ENCODE measurements at places on chromosomes 4 and X.

DNA sequence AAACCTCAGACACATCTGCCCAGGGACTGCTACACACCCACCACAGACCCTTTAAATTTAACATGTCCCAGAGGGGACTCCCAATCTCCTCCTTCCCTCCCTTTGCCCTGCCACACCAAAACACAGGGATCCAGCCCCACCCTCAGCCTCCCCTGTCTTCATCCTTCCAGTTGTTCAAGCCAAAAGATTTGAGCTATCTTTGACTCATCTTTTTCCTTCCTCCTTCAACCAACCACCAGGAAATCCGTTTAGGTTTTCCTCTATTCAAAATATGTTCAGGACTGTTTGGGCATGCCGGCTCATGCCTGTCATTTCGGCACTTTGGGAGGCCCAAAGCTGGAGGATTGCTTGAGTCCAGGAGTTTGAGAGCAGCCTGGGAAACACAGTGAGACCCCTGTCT, 6.9 kb upstream of the STK32B start:
- DNase-seq: no peak

- no peak for DNase-seq
These were observed 387.2 kb downstream of the PCDH7 start for GRCh38 chr4:31107362-31107761.

GRCh38 chrX:55919367-55920221, 202.0 kb downstream of the RRAGB start:
- no peak for DNase-seq

- DNase-seq: no peak
These were observed 297.8 kb downstream of the PPP3CA start for GRCh38 chr4:101049549-101050001.

DNA sequence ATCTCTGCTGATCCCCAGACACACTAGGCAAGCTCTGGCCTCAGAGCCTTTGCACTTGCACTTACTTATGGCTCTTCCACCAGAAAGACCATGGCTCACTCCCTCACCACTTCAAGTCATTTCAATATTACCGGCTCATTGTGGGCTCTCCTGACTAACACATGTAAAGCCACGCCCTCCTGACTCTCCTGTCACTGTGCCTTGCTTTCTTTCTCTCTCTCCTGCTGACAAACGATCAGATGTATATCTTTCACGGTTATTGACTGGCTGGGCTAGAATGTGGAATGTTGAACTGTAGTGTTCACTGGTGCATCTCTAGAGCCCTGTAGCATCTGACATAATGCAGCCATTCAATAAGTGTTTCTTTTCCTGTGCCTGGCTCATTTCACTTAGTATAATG, 425.1 kb downstream of the RAB28 start:
- DNase-seq: no peak

- DNase-seq: no peak
These were observed 252.4 kb upstream of the CPEB2 start for GRCh38 chr4:14749910-14750309.

DNA sequence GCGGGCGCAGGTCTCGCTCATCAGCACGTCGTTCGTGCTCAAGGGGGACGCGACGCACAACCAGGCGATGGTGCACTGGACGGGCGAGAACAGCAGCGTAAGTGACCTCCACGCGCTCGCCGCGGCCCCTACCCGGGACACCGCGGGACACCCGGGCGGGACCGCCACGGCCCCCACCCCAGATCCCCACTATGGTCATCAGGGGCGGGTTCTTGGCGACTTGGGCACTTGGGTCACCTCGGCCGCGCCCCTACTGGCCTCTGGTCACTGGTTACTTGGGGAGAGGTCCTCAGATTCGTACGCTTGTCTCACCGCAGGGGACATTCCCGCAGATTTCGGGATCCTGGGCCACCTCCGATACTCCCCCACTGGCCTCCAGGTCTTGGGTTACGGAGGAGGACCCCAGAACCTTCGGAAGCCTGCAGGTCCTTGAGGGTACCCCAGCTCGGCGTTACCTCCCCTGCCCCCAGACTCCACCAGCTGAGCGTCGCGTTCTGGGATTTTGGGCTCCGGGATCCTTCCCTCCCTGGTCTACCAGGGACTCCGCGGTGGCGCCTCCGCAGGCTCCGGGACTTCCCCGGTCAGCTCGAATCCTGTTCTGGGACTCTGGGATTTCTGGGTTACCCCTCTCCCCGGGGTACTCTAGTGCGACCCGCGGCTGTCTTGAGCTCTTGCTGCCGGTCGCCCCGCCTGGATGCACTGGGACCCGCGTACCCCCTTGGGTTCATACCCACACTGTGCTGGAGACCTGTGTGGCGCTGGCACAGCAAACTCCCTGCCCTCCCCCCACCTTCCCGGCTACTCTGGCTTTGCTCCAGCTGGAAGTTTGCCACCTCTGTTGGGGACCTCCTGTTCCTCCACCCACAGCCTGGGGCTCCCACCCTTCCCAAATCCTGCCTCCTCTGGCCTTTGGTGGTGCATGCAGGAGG, 956 bp downstream of the SORCS2 start:
- no peak for DNase-seq

- no peak for DNase-seq
These were observed 126.7 kb downstream of the HTR2C start for GRCh38 chrX:114710571-114710970.

DNA sequence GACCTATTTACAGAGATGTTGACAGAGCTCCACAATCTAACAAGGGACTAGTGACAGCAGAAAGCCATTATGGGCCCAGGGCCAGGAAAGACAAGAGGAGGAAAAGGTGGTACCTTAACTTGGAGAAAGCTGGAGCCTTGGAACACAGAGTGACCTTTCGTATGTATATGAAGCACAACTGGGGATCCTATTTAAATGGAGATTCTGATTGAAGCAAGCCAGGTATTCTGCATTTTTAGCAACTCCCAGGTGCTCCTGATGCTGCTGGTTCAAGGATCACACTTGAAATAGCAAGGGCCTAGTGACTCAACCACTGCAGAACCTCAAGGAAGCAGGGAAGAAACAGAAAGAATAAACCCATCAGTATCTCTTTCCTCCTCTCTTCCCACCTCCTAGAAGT, 99.4 kb downstream of the TMEM47 start:
- no peak for DNase-seq

GRCh38 chr4:3711183-3712111, 54.7 kb upstream of the ADRA2C start:
- DNase-seq: no peak

DNA sequence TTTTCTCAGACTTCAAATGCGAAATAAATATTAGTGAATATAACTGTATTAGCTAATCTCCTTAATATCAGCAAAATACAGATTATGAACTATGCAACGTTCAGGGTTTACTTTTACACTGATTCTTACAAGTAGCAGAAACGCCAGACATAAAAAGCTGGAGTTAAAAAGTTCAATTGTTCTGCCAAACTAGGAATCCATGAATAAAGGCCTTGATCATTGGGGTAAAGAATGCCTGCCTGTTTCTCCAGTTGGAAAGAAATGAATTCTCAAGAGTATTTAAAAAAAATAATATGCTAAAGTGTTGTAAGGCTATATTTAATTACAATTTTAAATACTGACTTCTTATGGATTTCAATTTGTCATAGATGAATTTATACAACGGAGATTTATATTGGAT, 612.2 kb downstream of the DMD start:
- DNase-seq: no peak

GRCh38 chr4:172584816-172585215, 583.8 kb upstream of the GALNT7 start:
- DNase-seq: no peak

DNA sequence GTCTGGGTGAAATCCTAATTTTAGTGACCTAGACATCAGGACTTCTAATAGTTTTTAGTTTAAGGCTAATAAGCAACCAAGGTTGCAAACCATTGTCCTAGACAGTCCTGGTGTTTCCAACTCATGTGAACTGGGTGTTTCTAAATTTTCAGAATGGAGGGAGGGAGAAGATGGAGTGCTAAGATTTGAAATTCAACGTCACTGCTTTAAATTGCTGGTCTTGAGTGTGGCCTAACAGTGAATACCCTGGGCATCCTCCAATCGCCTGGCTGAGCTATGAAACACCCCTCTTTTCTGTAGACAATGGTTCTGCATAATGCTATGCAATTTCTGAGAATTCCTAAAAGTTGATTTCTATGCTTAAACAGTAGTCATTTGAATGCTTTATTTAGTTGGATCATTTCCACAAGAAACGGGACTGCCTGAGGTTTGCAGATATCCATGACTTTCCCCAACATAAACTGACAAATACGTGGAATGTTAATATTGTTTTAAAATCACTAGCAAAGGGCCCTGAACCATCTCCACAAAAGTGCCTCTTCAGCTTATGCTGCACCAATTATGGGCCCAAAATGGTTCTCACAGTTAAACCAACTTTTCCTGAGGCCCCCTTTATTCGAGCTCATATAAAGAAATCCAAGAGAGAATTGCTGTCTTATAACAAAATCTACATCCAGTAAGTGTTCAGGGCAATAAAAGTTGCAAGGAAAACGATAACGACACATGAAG, 1.1 kb downstream of the FBXL5 start:
- DNase-seq: no peak

DNA sequence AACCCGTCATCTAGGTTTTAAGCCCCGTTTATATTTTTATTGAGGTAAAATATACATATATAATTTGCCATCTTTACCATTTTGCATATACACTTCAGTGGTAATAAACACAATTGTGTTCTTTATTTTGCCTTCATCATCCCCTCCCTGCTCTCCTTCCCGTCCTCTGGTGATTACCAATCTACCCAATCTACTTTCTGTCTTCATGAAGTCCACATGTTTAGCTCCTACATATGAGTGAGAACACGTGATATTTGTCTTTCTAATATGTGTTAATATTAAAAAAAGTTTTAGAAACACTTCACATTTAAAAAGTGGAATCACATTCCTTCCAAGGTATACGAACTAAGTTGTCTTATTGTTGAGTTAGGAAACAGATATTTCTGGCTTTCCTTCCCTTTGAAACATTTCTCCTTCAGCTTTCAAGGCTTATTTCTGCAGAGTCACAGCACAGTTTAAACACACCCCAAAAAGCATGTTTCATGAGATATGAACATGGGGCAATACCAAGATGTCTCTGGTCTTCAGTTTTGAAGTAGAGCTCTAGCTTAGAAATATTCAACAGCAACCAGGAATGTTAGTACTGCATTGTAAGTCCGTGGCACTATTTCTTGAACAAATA, 35.9 kb downstream of the GYPA start:
- no peak for DNase-seq

GRCh38 chr4:155600244-155600643, 66.4 kb upstream of the GUCY1A1 start:
- DNase-seq: no peak

DNA sequence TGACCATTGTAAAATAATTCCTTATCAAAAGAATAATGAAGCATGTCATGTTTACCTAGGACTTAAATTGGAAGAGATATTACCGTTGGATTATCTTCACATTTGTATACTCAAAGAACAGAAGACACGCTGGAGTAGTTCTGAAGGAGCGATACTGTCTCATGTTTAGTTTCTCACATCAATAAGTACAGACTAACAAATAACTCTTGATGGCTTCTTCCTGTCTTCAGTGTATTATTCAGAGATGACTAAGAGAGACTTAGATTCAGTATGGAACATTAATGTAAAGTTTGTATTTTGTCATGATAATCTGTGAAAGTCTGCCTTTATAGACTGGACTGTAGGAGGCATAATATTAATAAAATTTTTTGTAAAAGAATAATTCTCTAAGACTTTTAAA, 72.7 kb downstream of the SPRY1 start:
- no peak for DNase-seq

DNA sequence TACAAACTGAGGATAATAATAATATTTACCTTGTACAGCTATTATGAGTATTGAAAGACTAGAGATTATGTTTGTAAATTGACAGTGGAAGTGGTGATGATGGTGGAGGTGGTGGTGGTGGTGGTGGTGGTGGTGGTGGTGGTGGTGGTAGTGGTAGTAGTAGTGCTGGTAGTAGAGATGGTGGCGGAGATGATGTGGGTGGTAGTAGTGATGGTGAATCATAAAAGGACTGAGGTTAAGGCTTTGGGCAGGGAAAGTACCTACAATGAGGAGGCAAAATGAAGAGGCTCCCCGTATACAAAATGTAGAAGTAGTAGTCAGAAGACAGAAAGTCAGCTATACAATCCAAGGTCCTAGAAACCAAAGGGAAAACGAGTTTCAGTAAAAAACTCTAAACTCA, 214.1 kb downstream of the BCOR start:
- DNase-seq: peak; percentile 16

DNA sequence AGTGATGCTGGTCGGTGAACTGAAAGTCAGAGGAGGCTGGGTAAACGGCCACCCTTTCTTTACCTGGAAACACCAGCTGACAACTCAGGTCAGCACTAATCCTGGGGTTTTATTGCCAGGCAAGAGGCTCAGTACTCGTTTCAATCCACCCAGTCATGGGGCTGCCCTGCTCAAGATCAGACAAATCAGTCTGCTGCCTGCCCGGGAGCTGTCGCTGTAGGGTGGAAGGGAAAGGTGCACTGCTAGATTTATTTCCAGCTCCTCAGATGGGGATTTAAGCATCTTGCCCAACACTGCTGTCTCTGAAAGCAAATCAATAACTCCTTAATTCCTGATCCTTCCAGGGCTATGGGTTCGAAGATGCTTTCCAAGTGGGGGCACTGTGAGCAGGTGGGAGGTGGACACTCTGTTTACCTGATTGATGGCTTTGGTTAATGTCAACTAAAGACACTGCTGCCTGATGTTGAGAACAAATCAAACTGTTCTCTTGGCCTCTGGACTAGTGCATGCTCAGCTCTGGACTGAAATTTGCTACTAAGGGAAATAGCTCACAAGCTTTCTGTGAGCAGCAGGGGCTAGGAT, 59.3 kb downstream of the PHKA2 start:
- no peak for DNase-seq

- DNase-seq: no peak
These were observed 197.6 kb downstream of the ANTXR2 start for GRCh38 chr4:79875344-79875899.

- no peak for DNase-seq
These were observed 186.5 kb upstream of the SLC7A11 start for GRCh38 chr4:138428611-138429010.

DNA sequence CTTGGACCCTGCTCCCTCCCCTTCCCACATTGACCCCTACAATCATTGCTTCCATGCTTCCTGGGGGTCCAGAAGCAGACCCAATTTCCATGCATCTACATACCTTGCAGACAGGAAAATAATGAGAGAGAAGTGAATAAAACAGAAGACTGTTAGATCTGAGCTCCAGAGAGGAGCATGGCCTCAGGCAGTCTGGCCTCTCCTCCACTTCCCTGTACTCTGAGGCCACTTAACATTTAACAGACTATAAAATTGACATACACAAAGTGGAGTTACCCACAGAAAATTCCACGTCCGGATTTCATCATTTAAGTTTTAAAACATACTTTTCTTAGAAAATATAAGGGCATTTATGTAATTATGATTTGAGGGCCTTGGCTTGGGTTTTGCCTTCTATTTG, 2.1 kb upstream of the PRSS12 start:
- DNase-seq: no peak

GRCh38 chr4:174496631-174497432, 25.5 kb downstream of the HPGD start:
- no peak for DNase-seq

DNA sequence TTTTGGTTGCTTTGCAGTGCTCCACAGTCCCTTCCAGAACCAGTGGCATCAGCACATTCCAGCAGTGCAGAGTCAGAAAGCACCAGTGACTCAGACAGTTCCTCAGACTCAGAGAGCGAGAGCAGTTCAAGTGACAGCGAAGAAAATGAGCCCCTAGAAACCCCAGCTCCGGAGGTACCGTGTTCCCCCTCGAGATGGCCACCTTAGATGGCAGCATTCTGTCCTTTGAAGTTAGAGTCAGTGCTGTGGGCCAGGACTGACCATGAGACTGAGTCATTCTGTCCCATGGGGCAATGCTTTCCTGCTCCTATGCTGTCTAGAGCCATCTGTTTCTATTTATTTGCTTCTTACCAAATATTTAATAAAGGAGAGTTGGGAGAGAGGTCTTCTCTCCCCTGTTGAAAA, 112.3 kb downstream of the KLHL8 start:
- no peak for DNase-seq
